ENCODE measurements at places on chromosomes 1 and 21. TPM values are rescaled to one million over a fixed set of nuclear protein-coding genes. Genes with fewer than 3 reads are reported as not detected.

The TNFRSF14 gene
- total RNA-seq: 0.31 TPM

The FCRL4 gene
- not detected for total RNA-seq

The PLXNA2 gene
- 0.90 TPM for total RNA-seq

The FMN2 gene
- total RNA-seq: 4.4 TPM

The F11R gene
- 45.7 TPM for total RNA-seq

The TMCO4 gene
- total RNA-seq: 6.6 TPM

The SIPA1L2 gene
- total RNA-seq: 7.5 TPM

The ST6GALNAC5 gene
- total RNA-seq: not detected

The SEMA6C gene
- 2.2 TPM for total RNA-seq

The VASH2 gene
- 3.7 TPM for total RNA-seq

The APCS gene
- total RNA-seq: not detected

The GJC2 gene
- 0.66 TPM for total RNA-seq

The OR2G6 gene
- not detected for total RNA-seq

The S100A12 gene
- total RNA-seq: not detected
